ENCODE measurements at places on chromosomes 4 and X.

GRCh38 chr4:15163284-15163645 is 161.0 kb downstream of the CPEB2 start:
- no peak for DNase-seq

GRCh38 chr4:6732441-6733357 is 16.7 kb downstream of the BLOC1S4 start:
- DNase-seq, result peak; percentile 87

DNA sequence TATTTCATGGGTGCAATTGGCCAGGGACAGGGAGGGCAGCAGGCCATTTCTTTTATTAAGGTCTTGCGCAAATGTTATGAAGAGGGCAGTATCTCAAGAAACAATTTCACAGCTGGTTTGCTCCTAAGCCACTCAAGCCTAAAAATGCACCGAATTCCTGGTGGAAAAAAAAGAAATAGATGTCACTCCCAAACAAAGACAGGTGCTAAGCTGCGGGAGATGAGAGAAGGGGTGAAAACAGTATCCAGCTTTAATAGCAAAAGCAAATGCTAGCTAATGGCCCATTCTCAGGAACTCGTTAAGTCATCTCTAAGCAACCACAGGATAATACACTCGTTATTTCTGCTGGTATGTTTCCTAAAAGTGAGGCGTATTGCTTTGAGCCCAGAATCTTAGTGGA is 116.4 kb downstream of the ARX start:
- no peak for DNase-seq

DNA sequence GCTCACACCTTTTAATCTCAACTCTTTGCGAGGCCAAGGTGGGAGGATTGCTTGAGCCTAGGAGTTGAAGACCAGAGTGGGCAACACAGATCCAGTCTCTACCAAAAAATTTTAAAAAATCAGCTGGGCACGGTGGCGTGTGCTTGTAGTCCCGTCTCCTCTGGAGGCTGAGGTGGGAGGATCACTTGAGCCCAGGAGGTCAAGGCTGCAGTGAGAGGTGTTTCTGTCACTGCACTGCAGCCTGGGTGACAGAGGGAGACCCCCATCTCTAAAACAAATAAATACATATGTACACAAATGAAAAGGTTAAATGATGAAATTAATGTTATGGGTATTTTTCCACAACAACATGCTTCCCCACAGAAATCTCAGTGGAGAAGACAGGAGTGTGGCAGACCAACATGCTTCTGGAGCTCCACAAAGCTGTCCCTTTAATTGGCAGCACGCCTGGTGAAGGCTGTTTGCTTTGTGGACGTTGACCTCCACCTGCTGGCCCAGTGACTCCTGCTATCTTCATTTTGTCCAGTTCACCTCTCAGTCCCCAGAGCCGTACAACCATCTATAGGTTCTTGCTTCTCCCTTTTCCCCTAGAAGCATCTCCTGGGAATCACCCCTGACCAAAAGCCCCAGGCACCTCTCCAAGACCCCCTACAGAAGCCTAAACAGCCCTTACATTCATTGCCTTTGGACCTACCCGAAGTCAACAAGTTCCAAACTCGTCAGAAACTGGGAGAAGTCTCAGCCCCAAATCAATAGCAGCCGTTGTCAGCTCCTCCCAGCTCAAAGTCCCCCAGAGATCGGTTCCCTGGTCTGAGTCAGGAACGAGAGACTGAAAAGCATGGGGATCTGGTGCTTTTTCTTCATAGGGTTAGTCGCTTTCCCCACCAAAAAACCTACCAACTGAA is 36.4 kb upstream of the CD99 start:
- no peak for DNase-seq

GRCh38 chr4:79073471-79073870 is 134.2 kb upstream of the PAQR3 start:
- DNase-seq, result no peak

DNA sequence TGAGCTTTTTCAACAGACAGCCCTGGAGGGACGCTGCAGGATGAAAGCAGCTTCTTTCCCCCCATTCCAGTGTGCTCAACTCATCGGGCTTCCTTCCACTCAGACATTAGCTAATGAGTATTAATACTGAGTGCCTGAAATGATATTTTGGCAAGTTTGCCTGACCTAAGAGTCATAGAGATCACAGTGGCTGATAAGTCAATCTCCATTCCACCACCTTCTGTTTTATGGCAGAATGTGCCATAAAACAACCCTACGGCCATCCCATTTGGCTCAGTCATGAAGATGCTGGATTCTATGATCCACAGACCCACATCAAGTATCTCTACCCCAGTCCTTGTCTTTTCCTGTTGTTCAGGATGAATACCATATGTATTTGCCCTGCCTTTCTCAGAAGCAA is 48.3 kb upstream of the MAB21L2 start:
- no peak for DNase-seq

GRCh38 chr4:36218121-36218520 is 26.2 kb downstream of the ARAP2 start:
- no peak for DNase-seq

DNA sequence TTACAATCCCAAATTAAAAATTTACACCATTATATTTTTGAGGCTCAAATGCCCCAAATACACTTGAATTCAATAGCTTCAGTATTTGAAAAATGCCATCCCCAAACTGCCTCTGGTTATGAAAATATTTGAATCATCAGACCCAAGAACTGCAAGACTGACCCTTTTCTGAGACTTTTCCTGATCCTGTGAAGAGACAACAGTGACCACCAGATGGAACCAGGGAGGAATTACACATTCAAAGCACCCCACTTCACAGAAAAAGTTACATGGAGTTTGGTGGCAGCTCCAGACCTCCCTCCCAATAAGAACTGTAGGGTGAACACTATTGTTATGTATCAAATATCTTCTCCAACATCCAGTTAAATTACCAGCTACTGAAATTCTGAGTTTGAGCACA is 44.0 kb upstream of the SCD5 start:
- no peak for DNase-seq

GRCh38 chr4:95572304-95572991 is 23.7 kb upstream of the UNC5C start:
- no peak for DNase-seq

GRCh38 chr4:137370206-137370633 is 162.1 kb downstream of the PCDH18 start:
- DNase-seq, result no peak

- DNase-seq, result no peak
Measured at GRCh38 chrX:69182818-69183380, 17.6 kb upstream of the PJA1 start.

GRCh38 chr4:141469392-141469791 is 167.0 kb upstream of the IL15 start:
- no peak for DNase-seq

GRCh38 chr4:106273831-106274230 is 42.2 kb downstream of the TBCK start:
- no peak for DNase-seq

- DNase-seq, result no peak
Measured at GRCh38 chrX:102958794-102959193, 21.7 kb downstream of the RAB40AL start.

- DNase-seq, result no peak
Measured at GRCh38 chr4:7722766-7723387, 216.8 kb downstream of the AFAP1 start.

DNA sequence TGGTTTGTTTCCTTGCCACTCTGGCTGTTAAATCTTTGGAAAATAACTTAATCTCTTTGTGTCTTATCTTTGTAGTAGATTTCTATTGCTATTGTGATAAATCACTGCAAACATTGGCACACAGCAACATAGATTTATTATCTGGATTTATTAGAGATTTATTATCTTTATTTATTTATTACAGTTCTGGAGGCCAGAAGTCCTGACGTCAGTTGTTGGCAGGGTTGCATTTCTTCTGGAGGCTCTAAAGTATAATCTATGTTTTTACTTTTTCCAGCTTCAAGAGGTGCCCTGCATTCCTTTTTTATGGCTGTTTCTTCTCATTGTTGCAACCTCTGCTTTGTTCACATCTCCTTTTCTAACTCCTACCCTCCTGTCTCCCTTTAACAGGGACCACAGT is 542.8 kb downstream of the GRXCR1 start:
- no peak for DNase-seq

- no peak for DNase-seq
Measured at GRCh38 chr4:184500748-184501589, 26.6 kb upstream of the IRF2 start.

DNA sequence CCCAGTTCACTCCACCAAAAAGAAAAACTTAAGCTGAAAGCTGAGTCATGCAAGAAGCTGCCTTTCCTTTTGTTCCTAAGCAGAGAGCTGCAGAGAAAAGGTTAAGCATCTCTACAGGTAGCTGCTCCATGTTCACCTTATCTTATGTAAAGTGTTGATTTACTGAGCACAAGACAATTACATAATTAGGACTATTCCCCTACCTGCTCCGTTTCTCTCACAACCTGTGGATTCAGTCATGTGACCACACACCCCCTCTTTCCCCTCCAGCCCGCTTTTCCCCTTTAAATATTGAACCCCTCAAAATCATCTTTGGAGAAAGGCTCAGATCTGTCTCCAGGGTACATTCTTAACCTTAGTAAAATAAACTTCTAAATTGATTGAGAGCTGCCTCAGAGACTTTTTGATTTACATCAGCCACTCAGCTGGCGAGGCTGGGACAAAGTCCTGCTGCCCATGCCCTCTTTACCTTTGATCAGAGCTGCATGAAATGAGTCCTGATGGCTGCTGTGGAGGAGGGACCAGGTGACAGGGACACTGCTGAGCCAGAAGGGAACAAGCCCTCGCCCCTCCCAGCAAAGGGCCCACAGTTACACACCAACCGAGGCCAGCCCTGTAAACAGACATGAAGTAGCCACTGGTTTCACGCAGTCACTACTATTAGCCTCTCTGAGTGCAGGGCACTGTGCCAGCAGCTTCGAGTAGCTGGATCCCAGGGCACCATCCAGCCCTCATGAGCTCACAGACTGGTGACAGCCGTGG is 53.9 kb upstream of the C4orf50 start:
- DNase-seq, result no peak

- no peak for DNase-seq
Measured at GRCh38 chrX:95797344-95797743, 887.3 kb upstream of the DIAPH2 start.

DNA sequence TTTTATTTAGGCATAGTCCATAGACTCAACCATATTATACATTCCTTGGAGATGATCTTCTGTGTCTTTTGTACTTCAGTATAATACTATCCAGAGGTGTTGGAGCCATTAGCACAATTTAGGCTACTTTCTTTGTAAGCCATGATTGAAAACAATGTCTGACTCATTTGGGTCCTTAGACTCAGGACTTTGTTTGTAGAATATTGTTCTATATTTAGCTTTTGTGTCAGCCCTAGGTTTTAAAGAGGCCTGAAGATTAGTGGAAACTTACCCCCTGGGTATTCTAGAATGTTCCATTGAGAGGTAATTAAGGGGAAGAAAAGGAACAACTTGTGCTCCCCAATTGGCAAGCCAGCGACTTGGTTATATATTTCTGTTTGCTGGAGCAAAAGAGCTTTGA is 145.2 kb upstream of the SCML1 start:
- no peak for DNase-seq

DNA sequence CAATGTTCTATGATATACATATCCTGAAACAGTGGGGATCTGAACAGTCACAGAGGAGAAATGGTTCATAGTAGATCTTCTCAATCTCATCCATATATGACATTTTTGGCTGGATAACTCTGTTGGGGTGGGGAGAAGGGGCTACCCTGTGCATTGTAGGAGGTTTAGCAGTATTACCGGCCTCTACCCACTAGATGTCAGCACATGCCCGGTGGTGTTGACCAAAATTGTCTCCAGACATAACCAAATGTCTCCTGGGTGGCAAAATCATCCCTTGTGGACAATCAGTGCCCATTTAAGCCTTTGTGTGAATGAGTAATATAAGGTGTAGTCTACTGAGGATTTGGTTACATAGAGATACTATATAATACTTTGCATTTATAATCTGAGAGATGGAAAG is 89.9 kb downstream of the PLS3 start:
- DNase-seq, result no peak

GRCh38 chr4:16206848-16207247 is 19.4 kb downstream of the TAPT1 start:
- no peak for DNase-seq

DNA sequence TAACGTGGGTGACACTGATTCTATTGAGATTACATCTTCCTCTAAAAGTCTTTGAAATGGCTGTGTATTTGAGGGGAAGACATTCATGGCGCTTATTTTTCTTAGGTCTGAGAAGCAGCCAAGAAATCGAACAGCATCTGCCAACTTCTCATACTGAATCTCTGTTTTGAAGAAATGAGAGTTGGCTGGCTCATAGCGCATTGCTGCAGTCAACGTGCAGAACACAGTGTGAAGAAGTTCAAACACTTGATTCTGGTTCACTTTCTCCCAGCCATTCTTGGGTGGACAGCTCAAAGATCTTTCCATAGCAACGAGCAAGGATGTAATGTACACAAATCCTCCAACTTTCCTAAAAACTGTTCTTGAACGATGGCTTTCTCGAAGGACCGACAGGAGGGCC is 156.5 kb downstream of the WDFY3 start:
- DNase-seq, result no peak

GRCh38 chr4:73713650-73714049 is 26.7 kb upstream of the CXCL8 start:
- no peak for DNase-seq

DNA sequence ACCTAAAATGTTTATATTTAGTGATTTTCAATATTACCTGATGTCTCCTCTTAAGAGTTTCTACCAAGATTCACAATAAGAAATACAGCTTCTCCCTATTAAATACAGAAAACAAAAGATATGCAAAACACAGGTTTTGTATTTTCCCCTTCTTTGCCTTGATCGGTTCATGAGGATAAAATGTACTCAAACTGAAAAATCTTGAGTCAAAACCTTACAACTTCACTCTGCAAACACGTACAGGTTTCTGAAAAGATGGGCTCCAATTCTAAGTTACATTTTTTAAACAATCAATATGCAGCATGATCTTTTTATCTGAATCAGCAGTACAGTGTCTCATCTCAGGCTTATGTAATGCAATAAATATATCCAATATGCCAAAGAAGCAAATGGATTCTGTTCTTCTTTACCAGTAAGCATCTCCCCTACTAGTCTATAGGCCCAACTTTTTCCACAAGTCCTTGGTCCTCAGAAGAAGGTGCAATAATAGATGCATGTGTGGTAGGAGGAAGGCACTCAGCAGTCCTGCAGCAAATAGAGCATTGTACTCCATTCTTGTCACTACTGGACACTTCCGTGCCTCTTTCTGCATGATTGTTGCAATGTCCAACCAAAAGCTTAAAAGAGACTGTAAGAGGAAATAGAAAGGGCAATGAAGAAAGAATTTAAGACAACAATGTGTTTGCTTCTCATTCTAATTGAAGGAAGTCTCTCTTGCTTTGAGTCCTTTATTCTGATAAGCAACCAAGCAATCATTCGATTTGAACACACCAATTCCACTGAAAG is 3.2 kb downstream of the MAPK10 start:
- DNase-seq, result no peak

DNA sequence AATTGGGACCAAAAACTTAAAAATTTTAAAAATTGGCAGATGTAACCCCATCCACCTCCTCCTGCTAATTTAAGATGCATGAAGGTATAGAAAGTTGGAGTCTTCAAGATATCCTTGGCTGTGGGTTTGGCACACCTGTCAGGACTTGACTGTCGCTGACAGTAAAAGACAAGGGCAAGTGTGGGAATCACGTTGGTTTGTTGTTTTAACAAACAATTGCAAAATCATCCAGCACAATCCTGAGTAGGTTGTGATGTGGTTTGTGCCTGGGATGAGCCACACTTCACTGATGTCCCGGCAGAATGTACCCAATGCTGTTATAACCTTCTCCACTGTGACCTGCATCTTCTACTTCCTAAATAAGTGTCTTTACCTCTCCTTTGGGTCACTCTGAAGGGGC is 24.0 kb downstream of the HOPX start:
- DNase-seq, result no peak

All from ascending aorta (tissue), 2 donors.